ENCODE measurements at places on chromosomes 1 and 21. TPM values are rescaled to one million over a fixed set of nuclear protein-coding genes. Genes with fewer than 3 reads are reported as not detected.

The SMG5 gene
- 73.0 TPM for total RNA-seq

The DMRTA2 gene
- total RNA-seq = not detected

The SLC5A3 gene
- total RNA-seq = 42.6 TPM

The LMOD1 gene
- total RNA-seq = 87.6 TPM

The SH3BGR gene
- 3.8 TPM for total RNA-seq

The AMY1B gene
- not detected for total RNA-seq

The ACTL8 gene
- total RNA-seq = not detected

All from tibial nerve (tissue), 4 donors.